ENCODE measurements at places on chromosomes 2 and 18.

- no peaks in the 10 kb centered on the region for H3K36me3 ChIP-seq
- no peaks in the 10 kb centered on the region for H3K4me1 ChIP-seq
- no peak for DNase-seq
- H3K4me3 ChIP-seq, result no peak overlapping the region
Observed at GRCh38 chr2:104361414-104361813, 492.5 kb upstream of the POU3F3 start.

DNA sequence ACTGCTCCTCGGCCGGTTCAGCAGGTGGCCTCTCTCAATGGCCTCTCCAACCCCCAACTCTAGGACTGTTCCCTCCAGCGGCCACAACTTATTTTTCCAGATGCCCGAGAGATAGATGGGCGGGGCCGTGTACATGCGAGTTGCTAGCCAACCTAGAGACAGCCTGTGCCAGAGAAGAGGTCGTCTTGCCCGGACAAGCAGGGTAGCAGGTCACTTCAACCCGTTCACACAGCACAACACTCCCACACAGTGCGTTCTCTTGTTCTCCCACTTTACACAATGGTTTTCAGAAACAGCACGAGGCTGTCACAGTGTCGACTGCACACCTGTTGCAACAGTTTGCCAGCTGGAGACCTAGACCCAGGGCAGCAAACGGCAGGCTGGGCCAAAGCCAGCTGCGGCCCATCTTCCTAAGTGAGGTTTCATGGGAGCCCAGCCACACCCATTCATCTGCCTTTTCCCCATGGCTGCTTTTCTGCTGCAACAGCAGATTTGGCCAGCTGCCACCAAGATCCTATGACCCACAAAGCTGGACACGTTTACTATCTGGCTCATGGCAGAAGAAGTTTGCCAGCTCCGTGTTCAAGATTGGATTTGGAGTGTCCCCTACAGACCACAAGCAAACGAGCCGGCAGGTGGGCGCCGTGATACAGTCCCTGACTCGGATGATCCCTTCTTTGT is 7.3 kb upstream of the PRLH start:
- H3K36me3 ChIP-seq, result no peaks in the 10 kb centered on the region
- no peak overlapping the region for H3K27ac ChIP-seq
- H3K4me3 ChIP-seq, result no peak overlapping the region
- peak; percentile 85 for DNase-seq

- no peak overlapping the region for H3K4me3 ChIP-seq
- H3K36me3 ChIP-seq, result no peaks in the 10 kb centered on the region
- no peak overlapping the region for H3K27ac ChIP-seq
- no peaks in the 10 kb centered on the region for H3K27me3 ChIP-seq
- peaks cover 12% of the 10 kb centered on the region for H3K4me1 ChIP-seq
Observed at GRCh38 chr2:18625563-18625962, 36.2 kb upstream of the NT5C1B start.

DNA sequence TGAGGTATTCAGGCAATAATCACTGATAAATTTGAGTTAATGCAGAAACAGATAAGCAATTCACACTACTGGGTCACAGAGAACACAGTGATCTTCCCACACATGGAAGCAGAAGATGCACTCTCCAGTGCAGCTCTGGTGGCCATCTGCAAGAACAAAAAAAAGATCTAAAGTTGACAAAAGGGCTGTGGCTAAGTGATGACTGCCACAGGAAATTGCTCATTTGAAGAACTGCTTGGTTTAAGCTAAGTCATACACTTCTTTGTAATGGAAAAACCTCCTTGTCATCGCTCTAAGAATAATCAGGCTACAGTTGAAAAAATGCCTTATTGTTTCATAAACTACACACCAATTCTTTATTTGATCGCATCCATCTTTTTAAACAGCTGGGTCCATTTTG is 115.1 kb downstream of the DTNB start:
- H3K27me3 ChIP-seq, result no peaks in the 10 kb centered on the region
- no peak overlapping the region for H3K27ac ChIP-seq
- DNase-seq, result no peak
- H3K4me3 ChIP-seq, result no peak overlapping the region

DNA sequence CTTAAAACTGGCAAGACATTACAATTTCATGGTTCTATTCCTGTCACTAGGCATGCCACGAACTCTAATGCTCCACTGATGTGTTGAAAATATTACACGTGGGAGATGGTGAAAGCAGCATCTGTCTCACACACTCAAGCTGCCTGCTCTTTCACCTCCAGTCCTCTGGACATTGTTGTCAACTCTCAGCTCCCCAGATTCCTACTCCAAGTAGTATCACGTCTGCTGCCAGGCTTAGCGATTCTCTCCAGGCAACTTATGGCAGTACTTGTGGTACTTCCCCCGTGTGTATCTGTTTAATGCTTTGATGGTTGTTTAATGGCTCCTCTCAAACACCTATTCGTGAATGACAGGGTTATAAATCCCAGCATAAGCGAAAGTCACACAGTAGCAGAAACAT is 103.8 kb downstream of the TMEFF2 start:
- no peaks in the 10 kb centered on the region for H3K4me1 ChIP-seq
- no peak overlapping the region for H3K27ac ChIP-seq
- H3K4me3 ChIP-seq, result no peak overlapping the region
- H3K27me3 ChIP-seq, result no peaks in the 10 kb centered on the region

GRCh38 chr18:55780586-55781071 is 192.6 kb upstream of the TCF4 start:
- peak overlapping the region; percentile 5 for H3K27ac ChIP-seq
- H3K4me1 ChIP-seq, result peaks cover 17% of the 10 kb centered on the region
- peaks cover 16% of the 10 kb centered on the region for H3K27me3 ChIP-seq
- DNase-seq, result no peak
- no peak overlapping the region for H3K4me3 ChIP-seq

DNA sequence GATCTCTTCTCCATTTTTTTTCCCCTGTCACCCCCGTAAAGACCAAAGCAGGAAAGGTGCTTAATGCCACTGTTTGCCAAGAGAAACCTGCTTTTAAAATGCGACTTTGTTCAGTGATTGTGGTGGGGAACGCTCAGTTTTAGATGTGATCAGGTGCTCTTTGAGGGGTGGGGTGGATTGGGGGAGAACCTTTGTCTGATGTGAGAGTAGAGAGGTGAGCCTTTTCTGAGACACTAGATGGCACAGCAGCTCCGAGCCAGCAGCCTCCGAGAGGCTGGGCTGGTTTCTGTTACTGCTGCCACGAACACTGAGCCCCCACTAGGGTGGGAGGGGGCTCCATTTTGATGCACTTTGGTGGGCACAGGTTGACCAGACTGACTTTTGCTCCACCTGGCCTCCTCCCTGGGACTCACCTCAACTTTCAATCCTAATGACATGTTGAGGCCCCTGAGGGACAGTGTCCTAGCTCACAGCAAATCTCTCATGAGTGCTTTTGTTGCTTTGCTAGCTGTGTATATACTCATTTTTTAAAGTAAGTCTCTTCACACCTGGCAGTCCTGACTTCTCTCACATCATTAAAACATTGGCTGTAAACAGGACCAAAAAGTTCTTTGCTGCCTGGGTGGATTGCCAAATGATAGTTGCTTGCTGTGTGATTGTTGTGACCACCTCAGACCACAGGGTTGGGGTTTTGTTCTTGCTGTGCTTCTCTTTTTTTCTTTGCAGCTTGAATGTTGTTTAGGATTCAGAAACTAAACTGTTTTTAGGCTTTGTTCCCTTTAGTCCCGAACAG is 98.2 kb upstream of the MAP3K20 start:
- H3K4me3 ChIP-seq, result no peak overlapping the region
- H3K27me3 ChIP-seq, result no peaks in the 10 kb centered on the region
- no peak for DNase-seq
- no peak overlapping the region for H3K27ac ChIP-seq

Measured in body of pancreas (tissue), 4 donors.